T1000 (cell line): ENCODE measurements at places on chromosomes 13 and 19.

DNA sequence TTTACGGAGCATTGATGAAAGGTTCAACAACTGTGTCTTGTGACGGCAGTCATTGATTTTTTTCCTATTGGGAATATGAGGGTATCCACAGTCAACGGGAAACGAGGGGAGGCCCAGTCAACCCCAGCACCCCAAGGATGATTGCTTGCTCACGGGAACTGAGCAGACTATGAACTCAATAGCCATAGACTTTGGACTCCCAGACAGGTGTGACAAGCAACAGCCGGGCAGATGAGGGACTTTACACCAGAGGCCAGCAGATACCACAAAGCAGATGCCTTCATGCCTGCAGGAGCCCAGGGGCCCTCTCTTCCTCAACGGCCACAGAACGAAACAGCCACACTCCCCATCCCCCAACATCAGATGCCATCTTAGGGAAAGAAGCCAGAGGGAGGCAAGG lies 80.3 kb upstream of the FLT1 start:
- no peak for DNase-seq

- no peak for DNase-seq
These were observed 4.1 kb downstream of the ATP11A start for GRCh38 chr13:112693831-112694497.

GRCh38 chr13:27466513-27466912 lies 16.1 kb upstream of the MTIF3 start:
- DNase-seq, result no peak

GRCh38 chr13:52885141-52885540 lies 36.7 kb upstream of the PCDH8 start:
- DNase-seq, result no peak

GRCh38 chr19:10566658-10567410 lies 1.0 kb upstream of the KRI1 start:
- no peak for DNase-seq

- no peak for DNase-seq
These were observed 5.6 kb downstream of the ZDHHC20 start for GRCh38 chr13:21453387-21454081.

DNA sequence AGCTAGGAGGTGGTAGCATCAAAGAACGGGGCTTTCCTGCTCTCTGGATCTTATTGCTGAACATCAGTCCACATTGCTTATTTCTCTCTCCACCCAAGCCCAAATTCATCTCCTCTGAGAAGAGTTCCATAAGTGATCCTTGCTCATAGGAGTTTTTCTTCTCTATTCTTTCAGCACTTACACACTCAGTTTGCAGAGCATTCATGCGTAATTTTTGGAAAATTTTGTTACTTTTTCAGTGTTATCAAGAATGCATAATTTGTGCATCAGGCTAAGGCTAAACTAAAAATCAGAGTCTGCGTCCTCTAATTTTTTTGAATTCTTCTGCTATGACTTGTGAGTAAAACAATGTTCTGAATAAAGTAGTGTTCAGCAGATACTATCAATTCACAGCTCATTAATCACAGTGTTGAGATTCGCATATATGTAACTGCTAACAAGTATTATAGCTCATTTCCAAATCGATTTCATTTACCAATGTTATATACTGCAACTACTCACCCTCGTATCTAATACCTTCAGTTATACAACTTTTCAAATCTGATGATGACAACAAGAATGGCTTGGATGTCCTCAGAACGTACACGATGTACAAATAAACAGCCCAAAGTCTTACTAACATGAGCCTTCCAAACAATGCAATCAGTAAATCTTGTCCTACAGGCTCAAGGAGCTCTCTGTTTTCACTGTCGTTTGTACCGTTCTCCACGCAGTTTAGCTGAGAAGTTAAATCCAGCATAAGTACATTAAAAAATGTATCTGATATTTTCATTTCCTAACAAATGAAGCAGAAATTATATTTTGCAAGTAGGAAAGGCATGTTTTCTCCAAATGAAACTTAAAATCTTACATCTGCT lies 36.4 kb upstream of the STARD13 start:
- no peak for DNase-seq

- no peak for DNase-seq
These were observed 6.3 kb downstream of the BCAT2 start for GRCh38 chr19:48804496-48804895.

DNA sequence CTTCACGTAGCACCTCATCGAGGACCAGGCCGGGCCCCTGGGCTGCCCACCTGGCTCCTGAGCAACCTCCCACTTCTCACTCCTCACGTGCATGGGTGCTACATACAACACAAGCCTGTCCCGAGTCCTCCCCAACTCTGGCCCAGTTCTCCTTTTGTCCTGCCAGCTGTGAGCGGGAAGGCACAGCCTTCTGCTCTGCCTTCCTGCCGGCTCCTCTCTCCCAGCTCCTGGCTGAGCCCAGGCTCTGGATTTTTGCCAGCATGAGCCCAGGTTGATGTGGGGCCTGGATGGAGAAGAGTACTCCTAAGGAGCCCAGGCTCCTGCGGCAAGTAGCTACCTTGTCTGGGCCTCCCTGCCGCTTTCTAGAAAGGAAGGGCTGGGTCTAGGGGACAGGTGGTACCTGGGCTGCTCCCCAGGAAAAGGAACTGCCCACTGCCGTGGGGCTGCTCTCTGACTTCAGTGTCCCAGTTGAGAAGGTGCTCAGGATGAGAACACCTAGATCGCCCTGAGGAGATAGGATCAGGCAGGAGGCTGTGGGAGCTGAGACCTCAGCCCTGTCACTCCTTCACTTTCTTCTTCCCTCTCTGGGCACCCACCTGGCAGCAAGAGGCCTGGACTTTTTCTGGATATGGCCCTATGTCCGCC lies 23.6 kb downstream of the LYL1 start:
- no peak for DNase-seq

DNA sequence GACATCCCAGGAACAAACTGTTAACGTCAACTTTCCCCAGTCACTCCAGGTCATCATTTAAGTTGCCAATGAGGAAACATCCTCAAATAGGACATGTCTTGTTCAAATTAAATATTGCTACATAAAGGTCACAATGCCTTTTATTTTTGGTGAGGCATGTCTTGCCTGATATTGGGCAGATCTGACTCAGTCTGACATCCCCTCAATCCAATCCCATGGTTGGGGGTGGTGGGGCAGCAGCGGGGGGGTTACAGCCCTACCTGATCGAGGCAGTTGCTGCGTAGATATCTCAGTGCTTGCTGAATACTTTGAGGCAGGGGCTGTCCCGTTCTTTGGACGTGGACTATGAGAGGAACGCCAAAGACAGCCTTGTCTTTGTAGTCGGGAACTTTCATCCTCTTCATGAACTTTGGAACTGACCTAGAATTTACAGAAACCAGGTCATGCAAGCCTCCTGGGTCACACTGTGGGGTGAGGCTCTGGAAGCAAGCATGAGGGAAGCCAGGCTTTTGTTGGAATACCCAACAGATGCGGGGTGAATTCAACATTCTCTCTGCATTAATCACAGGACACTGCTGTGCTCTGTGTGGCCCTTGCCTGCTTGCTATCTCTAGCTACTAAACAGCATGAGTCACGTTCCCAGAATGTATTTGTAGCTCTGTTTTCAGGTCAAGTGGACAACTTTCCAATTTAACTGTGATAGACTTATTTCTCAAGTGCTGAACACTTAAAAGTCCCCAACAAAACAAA lies 109.8 kb downstream of the KL start:
- peak; percentile 61 for DNase-seq

- no peak for DNase-seq
These were observed 37.7 kb upstream of the ESD start for GRCh38 chr13:46834657-46835056.

- DNase-seq, result no peak
These were observed 26.3 kb downstream of the SHANK1 start for GRCh38 chr19:50693064-50693975.

- DNase-seq, result peak; percentile 7
These were observed at the start of gene ZNF780B for GRCh38 chr19:40055832-40056504. TSS of gene ZNF780B (minus strand) at chr19:40056231. CDS start at chr19:40050332, 5,899 bp downstream.

- DNase-seq, result no peak
These were observed 100.4 kb upstream of the TSC22D1 start for GRCh38 chr13:44676534-44676933.

GRCh38 chr13:109584844-109585361 lies 201.5 kb downstream of the IRS2 start:
- no peak for DNase-seq

DNA sequence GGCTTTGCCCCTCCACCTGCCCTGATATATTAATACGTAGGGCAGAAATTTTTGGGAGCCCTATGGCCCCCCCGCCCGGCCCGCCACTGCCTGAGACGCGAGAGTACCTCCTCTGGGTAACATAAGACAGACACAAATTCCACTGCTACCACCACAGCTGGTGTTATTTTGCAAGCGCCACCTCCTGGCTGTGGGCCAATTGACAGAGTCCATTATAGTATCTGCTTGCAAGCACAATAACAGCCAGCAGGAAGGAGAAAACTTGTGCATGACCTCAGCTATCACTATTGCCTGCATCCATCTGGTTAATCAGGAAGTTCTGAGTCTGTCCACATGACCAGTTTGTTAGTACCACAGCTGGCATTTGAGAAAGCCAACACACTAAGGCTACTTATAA lies 25.3 kb upstream of the OR10H2 start:
- no peak for DNase-seq

- no peak for DNase-seq
These were observed 5.3 kb upstream of the EPSTI1 start for GRCh38 chr13:42997381-42997780.
